HCT116 (cell line): ENCODE measurements at places on chromosomes 1 and 21.
A peak's percentile ranks its signal among the peaks of the same experiment; 100 is the strongest.

DNA sequence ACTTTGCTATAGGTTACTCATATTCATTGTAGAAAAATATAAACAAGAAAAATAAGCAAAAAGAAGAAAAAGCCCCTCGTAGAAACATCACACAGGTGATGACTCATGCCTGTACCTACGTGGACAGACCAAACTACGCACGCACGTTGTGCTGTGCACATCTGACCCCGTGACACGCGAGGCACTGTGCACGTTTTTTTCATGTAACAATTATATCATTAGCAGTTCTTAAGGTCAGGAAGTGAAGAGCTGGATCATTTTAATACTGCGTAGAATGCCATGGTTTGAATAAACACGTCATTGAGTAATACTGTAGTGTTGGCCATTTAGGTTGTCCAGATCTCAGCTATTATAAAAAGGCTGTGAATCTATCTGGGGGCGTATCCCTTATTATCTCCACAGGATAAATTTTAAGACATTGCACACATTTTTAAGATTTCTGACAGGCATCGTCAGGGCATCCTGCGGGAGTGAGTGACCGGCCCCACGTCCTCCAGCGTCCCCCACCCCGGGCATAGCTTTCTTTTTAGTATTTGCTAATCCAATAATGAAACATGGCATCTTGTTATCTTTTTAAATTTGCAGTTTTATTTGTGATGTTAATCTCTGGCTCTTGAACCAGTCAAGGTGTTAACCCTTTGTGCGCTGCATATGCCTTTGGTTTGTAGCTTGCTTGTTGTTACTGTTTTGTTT, 23.4 kb upstream of the ADARB1 start:
- DNase-seq = no peak

GRCh38 chr1:113991467-113991997, 12.3 kb downstream of the OLFML3 start:
- DNase-seq = no peak

- no peak for DNase-seq
These were observed 103.8 kb downstream of the LYPLAL1 start for GRCh38 chr1:219277304-219278105.

DNA sequence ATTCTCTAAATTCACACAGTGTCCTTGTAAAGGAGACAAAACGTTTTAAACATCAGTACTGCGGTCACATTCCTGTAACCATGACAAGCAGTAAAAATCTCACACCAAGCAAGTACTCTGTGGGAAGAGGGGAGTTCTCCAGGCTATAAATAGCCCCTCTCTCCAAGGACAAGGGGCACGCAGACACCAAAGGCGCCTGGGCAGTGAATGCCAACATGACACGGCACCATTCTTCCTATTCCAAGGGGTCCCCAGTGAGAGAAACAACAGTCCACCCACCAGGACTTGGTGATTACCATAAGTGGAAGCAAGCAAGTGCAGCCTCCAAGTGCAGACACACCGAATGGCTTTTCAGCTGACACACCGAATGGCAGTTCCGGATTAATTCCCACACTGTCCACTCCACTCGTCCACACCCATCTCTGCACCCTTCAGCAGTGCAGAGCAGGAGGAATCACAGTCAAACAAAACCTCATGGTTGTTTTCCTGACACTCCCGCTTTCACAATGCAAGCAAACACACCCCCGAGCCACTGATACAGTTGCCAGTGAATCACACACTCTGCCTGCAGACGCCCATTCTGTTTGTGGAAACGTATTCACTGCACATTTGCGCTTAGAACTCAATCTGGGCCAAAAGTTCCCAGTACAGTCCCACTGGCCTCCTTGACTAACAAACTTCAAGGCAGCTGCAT, 1.8 kb downstream of the PTTG1IP start:
- no peak for DNase-seq

GRCh38 chr1:170354690-170355089, 177.3 kb upstream of the GORAB start:
- no peak for DNase-seq

DNA sequence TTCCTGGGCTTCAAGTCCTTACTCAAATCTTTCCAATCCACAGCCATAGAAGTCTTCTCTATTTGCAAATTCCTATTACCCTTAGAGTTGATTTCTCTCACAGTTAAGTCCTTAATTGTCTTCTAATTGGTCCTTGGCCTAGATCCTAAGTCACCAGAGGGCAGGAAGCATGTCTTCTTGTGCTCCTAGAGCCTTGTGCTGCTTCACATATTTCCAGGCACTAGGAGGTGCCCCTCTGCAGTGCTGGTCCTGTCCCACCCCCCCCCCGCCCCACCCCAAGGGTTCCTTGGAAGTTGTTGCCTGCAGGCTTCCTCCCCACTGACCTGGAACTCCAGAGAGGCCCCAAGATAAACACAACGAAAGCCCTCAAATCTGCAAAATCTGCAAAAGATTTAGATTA, 28.1 kb upstream of the TARBP1 start:
- DNase-seq = no peak

DNA sequence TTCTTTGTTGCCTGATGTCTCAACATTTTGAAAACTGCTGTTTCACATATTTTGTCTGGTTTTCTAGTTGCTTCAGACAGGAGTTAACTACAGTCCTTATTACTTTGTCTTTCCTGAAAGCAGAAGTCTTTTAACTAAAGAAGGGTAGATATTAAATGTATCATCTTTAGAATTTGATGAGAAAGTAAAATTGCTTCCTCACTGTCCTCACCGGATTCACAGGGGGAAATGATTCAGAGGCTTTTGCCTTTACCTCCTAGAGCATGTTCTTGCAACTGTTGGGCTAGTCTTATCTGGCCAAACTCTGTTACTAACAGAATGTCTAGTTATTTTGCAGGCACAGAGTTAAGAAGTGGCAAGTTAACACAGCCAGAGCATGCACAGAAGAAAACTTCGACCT, 107.2 kb upstream of the VAV3 start:
- no peak for DNase-seq

GRCh38 chr1:112344754-112345423, 51.1 kb upstream of the CTTNBP2NL start:
- DNase-seq = no peak

DNA sequence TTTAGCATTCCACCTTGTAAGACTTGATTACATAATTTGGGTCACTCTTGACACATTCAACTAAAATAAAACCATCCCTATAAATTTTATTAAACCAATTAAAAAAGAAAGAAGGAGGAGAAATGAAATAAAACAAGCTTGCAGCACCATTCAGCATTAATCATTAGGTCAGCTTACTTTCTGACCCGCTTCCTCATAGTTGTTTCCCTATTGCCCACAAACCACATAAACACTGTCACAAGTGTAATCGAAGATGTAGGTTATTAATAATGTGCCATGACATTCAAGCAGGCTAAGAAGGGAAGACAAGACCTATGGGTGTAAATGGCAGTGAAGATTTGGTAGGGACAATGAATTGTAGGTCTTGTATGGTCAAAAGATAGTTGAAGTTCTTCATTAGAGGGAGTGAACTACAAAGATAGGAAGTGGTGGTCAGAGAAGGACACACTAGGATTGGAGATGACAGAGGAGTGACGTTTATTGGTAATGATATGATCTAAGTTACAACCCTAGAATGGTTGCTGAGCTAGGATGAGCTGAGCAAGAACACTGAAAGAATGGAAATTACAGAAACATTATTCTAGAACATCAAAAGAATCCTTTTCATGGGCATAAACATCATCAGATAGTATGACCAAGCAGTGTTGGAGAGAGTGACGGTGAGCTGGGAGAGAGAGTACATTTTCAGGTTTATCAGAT, 231.5 kb downstream of the KCNT2 start:
- DNase-seq = no peak

DNA sequence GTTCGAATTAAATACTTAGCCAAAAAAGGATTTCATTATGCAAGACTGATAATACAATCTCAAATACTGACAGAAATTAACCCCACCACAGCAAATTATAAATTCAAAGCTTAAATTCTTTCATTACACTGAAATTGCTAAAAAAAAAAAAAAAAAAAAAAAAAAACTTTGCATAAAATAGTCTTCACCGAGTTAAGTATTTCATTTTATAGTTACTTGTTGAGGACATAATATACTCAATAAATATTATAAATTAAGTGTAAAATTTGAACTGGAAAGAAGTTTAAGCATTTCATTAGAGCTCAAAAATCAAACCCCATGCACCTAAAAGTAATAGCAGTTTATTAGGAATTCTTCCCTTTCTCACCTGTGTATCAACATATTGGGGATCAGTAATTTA, 1.9 kb upstream of the PSMG1 start:
- DNase-seq = no peak

GRCh38 chr1:186289943-186290545, 85.0 kb downstream of the TPR start:
- no peak for DNase-seq

DNA sequence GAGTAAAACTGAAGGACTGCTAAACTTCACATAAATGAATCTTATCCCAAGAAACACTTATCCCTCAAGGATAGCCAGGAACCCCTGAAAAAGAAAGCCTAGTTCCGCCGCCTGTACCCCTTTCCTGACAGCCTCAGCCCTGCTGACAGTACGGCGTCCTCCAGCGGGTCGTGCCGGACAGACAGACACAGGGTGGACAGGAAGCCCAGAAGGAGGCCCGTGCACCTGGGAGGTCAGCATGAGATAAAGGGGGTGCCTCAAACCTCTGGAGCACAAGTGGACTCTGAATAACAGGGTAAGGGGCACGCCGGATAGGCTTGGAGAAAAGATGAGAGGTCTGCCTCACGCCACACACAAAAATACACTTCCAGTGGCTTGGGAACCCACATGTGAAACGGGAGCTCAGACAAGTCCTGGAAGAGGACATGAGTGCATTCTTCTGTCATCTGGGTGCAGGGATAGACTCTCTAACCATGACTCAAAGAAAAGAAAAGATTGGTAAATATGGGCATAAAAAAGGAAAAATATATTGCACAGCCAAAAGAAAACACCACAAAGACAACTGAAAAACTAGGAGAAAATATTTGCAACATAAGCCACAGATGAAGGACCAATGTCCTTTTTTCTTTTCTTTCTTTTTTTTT, 17.3 kb upstream of the ADARB1 start:
- DNase-seq = no peak

DNA sequence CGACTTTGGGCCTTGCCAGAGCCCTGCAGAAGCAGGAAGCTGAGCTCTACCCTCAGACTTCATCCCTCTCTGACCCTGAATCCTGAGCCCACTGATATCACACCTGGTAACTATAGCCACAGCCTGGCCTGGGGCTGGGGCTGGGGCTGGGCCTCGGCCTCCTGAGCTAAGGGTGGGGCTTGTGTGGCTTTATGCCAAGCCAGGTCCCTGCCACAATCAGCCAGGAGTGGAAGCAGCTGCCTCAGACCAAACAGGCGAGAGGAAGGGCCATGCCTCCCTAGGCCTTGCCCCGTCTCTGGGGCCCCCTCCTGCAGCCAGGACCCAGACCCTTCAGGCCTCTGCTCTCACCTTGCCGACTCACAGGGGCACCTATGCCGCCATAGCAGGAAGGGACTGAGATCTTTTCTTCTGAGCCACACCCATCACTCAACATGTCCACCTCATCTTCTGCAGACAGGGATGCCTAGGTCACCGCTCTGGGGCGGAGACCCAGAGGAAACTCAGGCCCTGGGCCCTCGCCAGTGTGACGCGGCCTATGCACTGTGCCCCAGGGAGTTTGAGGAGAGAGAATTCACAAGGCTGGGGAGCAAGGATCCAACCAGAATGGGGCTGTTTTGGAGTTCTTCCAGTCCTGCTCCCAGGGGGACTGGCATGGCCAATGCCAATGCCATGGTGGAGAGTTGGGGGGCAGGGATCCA, 5.7 kb downstream of the UBXN11 start:
- DNase-seq = no peak

- no peak for DNase-seq
These were observed 39.1 kb upstream of the WASF2 start for GRCh38 chr1:27528818-27529703.

DNA sequence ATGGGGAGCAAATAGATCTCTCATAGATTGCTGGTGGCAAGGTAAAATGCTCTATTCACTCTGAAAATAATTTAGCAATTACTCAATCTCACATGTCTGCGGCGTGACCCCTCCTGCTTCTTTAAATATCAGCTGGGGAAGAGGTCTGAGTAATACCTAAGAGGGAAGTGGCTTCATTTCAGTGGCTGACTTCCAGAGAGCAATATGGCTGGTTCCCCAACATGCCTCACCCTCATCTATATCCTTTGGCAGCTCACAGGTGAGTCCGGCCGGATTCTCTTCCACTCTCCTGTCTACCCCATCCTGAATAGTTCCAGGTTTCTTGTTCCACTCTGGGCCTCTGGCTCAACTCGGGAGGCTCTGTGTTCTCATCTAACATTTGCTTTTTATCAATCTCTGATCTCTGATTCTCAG, at the start of gene SLAMF7:
TSS of gene SLAMF7 (plus strand) at position 150 of the 414 bp plus-strand sequence. CDS start at position 205, 55 bp downstream.
- no peak for DNase-seq

- peak; percentile 49 for DNase-seq
These were observed 178.1 kb downstream of the SLC45A1 start for GRCh38 chr1:8495928-8496401.

DNA sequence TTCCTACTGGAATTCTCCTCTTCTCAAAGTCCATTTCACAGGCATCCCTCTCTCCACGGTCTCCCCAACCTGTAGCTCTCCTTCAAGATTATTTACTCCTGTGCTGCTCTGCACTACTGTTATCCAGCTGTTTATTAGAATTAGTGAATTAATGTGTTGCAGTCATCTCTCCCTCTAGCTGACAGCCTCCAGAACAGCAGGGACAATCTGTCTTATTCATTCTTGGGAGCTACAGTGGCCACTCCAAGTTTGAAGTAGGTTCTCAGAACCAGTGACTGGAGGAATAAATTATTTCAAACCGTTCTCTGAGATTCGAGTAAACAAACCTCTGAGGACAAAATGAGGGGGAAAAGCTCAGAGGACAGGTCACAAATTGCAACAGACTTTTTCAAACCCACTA, 330.9 kb downstream of the RRAGC start:
- no peak for DNase-seq

DNA sequence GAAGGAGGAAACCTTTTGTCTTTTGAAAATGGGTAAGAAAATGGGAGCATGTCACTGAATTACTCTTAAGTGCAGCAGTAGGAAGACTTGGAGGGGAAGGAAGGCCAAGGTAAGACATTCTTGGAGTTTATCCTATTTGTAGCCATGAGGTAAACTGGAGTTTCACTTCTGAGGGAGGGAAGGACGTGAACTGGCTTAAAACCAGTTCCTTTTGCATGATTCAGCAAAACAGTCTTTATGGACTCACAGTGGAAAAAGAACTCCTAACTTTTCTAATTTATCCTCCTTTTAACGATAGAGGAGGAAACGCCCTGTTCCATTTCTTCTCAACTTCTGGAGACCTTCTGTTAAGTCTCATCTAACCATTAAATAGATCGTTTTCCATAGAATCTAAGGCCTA, 2.5 kb downstream of the PRDX6 start:
- no peak for DNase-seq

DNA sequence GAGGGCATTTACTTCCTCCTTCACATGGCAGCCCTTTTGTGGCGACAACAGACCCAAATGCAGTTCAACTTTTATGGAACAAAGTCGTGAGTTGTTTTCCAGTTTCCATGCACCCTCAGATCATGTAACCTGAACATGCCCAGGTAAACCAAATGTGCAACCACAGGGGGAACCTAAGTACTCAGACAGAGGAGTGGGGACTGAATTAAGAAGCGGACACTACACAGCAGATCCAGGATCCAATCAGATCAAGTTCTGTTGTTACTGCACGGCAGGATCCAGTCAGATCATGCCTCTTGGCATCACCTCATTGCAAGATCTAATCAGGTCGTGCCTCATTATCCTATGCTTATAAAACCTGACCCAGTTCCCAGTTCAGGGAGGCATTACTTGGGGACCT, 115.7 kb downstream of the MATN1 start:
- DNase-seq = peak; percentile 12

- no peak for DNase-seq
These were observed 3.2 kb downstream of the CITED4 start for GRCh38 chr1:40858856-40859416.

- no peak for DNase-seq
These were observed 1.5 kb downstream of the CEPT1 start for GRCh38 chr1:111141245-111142220.
